ENCODE measurements at places on chromosomes 2 and 18.

DNA sequence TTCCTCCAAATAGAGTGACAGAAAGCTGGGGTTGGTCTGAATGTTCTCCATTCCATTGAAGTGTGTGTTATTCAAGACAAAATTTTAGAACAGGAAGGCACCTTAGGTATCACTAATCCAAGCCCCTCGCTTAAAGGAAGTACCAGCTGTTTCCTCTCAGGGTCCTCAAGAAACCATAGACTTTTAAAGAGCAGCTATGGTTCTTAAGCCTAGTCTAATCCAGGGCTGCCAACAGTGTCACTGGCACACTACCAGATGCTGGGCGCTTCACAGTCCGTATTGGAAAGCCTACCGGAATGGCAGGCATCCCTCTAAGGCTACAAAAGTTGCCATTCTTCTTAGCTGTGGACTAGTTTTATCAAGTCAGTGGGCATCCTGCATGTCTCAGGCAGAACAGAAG lies 1.9 kb downstream of the NEMP2 start:
- DNase-seq = no peak

GRCh38 chr2:65175894-65176530 lies 46.1 kb upstream of the RAB1A start:
- DNase-seq = no peak

DNA sequence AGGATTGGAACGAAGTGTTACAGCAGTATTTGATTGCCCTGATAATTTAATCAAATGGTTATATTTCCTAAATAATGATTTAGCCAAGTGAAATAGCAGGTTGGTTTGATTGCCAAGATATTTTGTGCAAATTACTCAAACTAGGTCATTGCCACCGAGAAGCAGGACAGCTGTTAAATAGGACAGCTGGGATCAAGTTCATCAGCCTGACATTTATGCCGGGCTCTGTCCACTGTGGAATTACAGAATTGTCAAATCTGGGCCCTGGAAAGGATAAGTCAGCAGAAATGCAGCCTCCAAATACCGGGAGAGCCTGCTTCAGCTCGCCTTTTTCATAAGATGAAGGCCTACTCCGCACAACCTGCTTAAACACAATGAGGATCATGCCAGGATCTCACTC lies 73.9 kb upstream of the RPL31 start:
- DNase-seq = no peak

- no peak for DNase-seq
These were observed 11.5 kb downstream of the DNMT3A start for GRCh38 chr2:25330273-25330672.

- no peak for DNase-seq
These were observed 34.1 kb downstream of the PIEZO2 start for GRCh38 chr18:11115276-11115675.

DNA sequence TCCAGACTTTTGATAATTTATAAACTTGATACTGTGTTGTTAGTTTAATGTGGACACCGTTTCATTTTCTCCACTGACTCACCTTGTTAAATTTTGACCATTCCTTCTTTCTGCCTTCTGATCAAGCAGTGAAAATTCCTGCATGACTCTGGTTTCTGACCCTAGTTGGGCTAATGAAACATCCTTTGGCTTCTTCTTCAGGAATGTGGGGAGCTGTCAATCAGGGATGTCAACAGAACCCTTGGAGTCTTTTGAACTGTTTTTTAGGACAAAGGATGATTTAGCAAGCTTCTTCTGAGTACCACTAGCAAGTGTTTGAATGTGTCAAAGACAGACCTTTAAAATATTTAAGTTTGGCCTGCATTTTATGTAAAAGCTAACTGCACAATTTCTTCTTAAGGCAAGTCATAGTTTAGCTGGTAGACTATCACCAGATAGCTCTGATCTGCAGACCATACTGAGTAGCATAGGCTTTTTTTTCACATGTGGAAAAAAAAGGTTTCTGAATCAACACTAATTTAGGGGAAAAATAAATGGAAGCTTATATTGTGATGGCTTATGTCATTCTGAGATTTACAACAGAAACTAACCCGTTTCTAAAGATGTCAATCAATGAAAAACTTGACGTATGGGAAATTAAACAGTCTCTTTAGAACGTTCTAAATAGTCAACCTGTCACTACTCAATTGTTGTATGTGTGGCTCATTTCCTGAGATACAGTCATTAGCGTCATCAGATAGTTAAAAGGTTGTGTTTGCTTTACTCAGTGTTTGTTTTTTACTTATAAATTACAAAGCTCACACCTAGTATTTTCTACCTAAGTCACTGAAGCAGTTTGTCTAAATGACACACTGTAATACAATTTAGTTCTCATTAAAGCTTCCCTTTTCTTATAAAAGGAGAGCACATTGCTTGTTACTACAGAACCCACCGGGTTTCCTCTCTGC lies 311.4 kb downstream of the PTPRM start:
- no peak for DNase-seq

DNA sequence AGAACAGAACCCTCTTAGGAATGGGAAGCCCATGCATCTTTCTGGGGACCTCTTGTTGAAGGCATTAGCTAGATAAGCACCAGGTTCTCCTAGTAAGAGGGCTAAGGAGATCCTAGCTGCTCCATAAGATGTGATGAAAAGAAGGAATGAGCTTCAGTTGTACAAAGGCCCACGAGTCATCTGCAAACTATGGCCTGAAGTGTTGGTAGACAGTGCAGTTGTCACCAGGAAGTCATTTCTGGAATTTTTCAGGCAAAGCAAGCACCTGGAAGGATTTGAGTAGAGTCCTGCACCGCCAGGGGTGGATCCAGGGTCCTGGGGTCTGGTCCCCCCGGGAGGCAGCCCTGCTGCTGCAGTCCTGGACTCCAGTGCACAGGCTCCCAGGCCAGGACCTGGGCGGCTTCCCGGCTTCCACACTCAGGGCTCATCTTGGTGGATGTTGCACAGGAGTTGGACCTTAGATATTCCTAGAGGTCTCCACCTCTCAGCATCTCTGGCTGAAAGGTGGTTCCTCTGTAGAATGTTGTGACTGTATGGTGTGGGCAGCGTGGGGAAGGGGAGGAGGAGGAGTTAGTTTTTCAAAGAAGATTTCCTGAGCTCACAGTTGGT lies 85.3 kb downstream of the LDLRAD4 start:
- no peak for DNase-seq

DNA sequence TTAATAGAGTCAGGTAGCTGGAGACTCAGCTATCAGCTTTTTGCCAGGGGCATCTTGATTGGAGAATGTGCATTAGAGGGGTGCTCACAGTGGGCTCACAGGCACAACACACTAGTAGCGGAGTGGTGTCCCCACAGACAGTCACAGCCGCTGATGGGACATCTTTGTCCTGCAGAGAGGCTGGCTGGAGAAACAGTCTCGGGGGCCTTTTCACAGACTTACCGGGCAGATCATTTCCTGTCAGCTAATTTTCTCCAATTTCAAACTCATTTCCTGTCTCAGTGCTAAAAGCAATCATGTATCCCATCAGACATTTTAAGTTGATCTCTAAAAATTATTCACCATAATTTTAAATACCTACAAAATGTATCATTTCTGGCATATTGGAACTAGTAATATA lies 562.6 kb downstream of the DCDC2C start:
- DNase-seq = no peak

GRCh38 chr2:173963323-173963816 lies 1.8 kb downstream of the SP3 start:
- DNase-seq = no peak

GRCh38 chr2:112694182-112694581 lies 26.6 kb upstream of the NT5DC4 start:
- DNase-seq = no peak

DNA sequence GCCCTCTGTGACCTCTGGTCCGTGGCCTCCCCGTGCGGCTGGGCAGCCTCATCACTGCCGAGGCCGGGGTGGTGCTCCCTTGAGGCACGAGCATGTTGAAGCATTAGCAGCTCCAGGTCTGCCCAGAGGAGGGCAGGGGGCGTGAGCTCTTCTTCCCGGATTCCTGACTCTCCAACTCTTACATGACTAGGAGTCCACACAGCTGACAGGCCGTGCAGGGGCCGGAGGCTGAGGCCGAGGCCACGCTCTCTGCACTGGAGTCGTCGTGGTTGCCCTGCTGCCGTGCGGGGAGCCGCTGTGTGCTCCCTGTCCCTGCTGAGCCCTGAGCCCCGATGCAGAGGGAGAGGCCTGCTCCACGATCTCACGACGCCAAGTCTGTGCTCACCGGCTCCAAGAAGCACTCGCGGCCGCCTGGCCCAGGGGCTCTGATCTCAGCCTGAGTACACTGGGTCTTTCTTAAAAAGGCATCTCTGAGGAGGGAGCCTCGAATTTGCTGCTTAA lies 19.4 kb upstream of the KCNG2 start:
- DNase-seq = no peak

DNA sequence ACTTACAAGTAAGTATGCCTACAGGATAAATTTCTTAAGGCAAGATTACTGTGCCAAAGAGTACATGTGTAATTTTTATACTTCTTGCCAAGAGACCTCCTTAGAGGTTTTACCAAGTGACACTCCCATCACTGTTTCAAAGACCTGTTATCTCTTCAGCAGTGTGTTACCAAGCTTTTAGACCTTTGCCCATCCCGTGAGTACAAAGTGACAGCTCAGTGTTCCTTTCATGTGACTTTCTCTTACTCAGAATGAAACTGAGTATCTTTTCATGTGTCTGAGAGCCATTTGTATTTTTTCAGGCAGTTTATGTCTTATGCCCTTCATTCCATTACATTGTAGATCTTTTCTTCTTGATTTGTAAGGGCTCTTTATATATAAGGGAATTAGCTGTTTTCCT lies 287.5 kb upstream of the SALL3 start:
- DNase-seq = no peak

DNA sequence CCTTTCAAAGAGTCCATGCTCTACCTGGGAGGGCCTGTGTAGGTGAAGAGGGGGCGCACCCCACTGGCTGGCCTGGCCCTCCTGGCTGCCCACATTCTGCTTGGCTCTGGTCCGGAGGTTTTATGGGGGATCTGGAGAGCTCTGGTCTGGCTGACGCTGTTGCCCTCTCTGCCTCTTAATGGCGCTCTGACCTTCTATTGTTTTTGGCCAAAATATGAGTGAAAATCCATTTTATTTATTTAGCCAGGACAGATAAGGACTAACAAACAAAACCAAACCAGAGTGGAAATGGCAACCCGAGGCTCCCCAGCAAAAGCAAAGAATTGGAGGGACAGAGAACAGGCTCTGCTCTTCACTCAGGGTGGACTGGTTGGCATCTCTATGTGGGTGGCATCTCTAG lies 45.7 kb downstream of the PRKCE start:
- DNase-seq = no peak

- no peak for DNase-seq
These were observed 5.6 kb downstream of the SLC66A3 start for GRCh38 chr2:11160731-11161455.

- DNase-seq = no peak
These were observed 102.8 kb downstream of the ICOS start for GRCh38 chr2:204039298-204039838.

DNA sequence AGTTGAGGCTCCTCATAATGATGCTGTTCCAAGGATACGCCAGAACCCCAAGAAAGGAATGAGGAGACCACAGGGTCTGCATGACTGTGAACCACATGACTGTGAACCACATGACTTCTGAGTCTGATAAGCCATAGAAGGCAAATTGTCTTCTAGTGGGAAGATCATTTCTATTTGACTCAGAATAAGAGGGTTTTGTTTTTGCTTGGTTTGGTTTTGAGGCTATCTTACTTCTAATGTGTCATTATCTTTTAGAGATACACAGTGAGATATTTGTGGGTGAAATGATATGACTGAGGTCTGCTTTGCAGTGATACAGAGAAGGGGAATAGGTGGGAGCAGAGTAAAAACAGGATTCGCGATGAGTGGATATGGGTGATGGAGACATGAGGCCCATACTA lies 28.9 kb upstream of the BCL2L11 start:
- DNase-seq = no peak

GRCh38 chr2:26395394-26395793 lies 6.3 kb upstream of the DRC1 start:
- DNase-seq = no peak

DNA sequence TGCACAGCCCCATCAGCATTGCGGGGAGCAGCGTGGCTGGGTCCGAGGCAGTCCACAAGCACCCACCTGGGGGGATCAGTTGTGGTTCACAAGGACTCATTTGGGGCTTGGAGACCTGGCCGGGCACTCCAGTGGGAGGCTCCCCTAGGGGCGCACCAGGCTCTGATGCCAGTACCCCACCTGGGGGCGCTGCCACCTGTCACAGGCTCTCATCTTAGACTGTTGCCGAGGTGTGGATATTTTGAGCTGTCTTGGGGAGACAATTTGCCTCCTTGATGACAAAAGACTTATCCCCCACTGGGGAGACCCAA lies 3.0 kb downstream of the ADRA2B start:
- no peak for DNase-seq

GRCh38 chr18:63107171-63107845 lies 212.3 kb downstream of the BCL2 start:
- DNase-seq = no peak

- no peak for DNase-seq
These were observed 6.2 kb upstream of the NEU2 start for GRCh38 chr2:233026198-233026813.

- no peak for DNase-seq
These were observed 4.3 kb downstream of the DCTN1 start for GRCh38 chr2:74375838-74376237.

- no peak for DNase-seq
These were observed 9.7 kb downstream of the TFPI start for GRCh38 chr2:187544371-187545080.

GRCh38 chr2:54648256-54648655 lies 75.2 kb upstream of the EML6 start:
- DNase-seq = no peak

GRCh38 chr2:7539077-7539476 lies 621.9 kb downstream of the RNF144A start:
- DNase-seq = no peak

DNA sequence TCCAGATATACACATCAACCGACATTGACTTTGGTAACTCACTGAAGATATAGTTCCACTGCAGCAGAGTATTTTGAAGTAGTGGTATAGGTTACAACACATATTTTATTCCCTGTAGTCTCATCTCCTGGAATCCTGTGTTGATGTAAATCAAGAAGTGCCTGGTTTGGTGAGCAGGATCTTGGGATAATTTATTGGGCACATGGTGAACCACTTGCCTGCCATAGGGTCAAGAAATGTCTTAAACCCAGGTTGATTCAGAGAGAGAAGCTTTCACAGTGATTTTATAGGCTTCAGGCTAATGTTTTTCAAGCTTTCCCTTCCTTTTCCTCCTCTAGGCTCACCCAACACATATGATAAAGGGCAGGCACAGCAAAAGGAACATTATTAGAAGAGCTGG lies 24.6 kb downstream of the CCDC85A start:
- no peak for DNase-seq

DNA sequence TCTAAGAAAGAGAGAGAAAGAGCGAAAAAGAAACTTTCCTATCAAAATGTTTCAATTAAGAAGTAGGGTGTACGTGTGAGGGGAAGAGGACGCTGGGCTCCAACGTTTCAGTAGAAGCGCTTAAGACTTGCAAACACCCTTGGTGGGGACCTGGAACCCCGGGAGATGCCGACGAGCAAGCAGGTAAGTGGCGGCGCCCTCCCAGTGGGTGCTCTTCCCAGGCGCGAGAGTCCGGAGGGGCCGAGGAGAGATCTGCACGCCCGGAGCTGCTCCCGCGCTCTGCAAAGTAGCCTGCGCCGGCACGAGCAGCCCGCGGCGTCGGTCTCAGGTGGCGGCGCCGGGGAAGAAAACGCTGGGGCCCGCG lies 678 bp upstream of the OTX1 start:
- no peak for DNase-seq

- DNase-seq = no peak
These were observed 8.9 kb upstream of the DARS1 start for GRCh38 chr2:135994281-135994680.

All from activated CD8-positive, alpha-beta memory T cell treated with anti-CD3 and anti-CD28 coated beads for 48 hours (primary cell).